ENCODE measurements at places on chromosomes 12 and 14. TPM values are rescaled to one million over a fixed set of nuclear protein-coding genes. Genes with fewer than 3 reads are reported as not detected.

CARMIL3 gene
- total RNA-seq, result not detected

GRCh38 chr12:123120452-123121166 lies 30.3 kb downstream of the PITPNM2 start:
- H3K27me3 ChIP-seq, result no peaks in the 10 kb centered on the region
- H3K36me3 ChIP-seq, result no peaks in the 10 kb centered on the region
- no peak overlapping the region for H3K4me3 ChIP-seq
- no peak overlapping the region for H3K27ac ChIP-seq
- DNase-seq, result peak; percentile 36

DNA sequence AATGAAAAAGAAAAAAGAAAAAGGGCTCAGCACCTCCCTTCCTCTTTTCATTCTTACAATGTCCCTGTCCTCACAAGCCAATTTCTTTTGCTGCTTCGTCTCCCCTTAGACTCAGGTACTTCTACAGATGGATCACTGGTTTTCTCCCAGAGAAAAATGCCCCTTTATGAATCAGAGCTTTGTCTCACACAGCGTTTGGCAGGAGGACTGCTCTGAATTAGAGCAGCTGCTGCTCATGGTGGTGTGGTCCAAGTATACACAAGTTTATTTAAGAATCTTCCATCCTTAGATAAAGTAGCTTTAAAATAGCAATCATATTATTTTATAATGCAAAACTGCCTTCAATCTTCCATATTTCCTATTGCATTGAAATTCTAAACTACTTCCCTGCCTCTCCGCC lies 80.3 kb downstream of the SLC8A3 start:
- H3K4me1 ChIP-seq, result no peaks in the 10 kb centered on the region
- no peak for DNase-seq
- no peaks in the 10 kb centered on the region for H3K36me3 ChIP-seq
- no peak overlapping the region for H3K27ac ChIP-seq
- H3K4me3 ChIP-seq, result no peak overlapping the region
- H3K27me3 ChIP-seq, result peaks cover 17% of the 10 kb centered on the region

DNA sequence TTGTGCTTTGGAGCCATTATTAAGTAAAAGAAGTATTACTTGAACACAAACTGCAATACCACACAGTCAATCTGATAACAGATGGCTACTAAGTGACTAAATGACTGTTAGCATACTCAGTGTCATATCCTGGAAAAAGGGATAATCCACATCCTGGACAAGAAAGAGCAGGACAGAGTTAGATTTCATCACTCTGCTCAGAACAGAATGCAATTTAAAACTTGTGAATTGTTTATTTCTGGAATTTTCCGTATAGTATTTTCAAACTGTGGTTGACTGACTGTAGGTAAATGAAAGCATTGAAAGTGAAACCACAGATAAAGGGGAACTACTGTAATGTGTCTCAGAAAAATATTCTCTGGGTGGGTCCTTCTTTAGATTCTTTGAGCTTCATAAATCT lies 458.8 kb downstream of the TMEM117 start:
- no peak overlapping the region for H3K27ac ChIP-seq
- no peak overlapping the region for H3K4me3 ChIP-seq
- no peaks in the 10 kb centered on the region for H3K4me1 ChIP-seq
- DNase-seq, result no peak

CIDEB gene
- total RNA-seq, result 0.51 TPM

GRCh38 chr12:47193066-47193465 lies 113.3 kb upstream of the AMIGO2 start:
- DNase-seq, result no peak
- H3K4me3 ChIP-seq, result no peak overlapping the region
- no peak overlapping the region for H3K27ac ChIP-seq
- H3K36me3 ChIP-seq, result no peaks in the 10 kb centered on the region

NRL gene
- not detected for total RNA-seq

- peak; percentile 30 for DNase-seq
- H3K27ac ChIP-seq, result no peak overlapping the region
- H3K27me3 ChIP-seq, result no peaks in the 10 kb centered on the region
- no peaks in the 10 kb centered on the region for H3K36me3 ChIP-seq
- H3K4me1 ChIP-seq, result 0 out of 2 replicates have a peak, but pooled peaks cover 3% of the 10 kb centered on the region
- H3K4me3 ChIP-seq, result no peak overlapping the region
Measured at GRCh38 chr12:65470256-65470655, 191.8 kb downstream of the MSRB3 start.
